Activated CD4-positive, alpha-beta memory T cell treated with anti-CD3 and anti-CD28 coated beads for 36 hours (primary cell): ENCODE measurements at places on chromosomes 6 and 20. TPM values are rescaled to one million over a fixed set of nuclear protein-coding genes. Genes with fewer than 3 reads are reported as not detected.

Gene DEFB124
- not detected for total RNA-seq

Gene DZANK1
- 1.4 TPM for total RNA-seq

Gene MROH8
- 1.8 TPM for total RNA-seq

Gene ENPP4
- total RNA-seq, result 8.5 TPM

Gene SAPCD1
- total RNA-seq, result 13.2 TPM

Gene RBM12
- total RNA-seq, result 110 TPM

Gene PRL
- not detected for total RNA-seq

Gene HEY2
- not detected for total RNA-seq

Gene SALL4
- not detected for total RNA-seq

Gene AARS2
- 16.5 TPM for total RNA-seq

DNA sequence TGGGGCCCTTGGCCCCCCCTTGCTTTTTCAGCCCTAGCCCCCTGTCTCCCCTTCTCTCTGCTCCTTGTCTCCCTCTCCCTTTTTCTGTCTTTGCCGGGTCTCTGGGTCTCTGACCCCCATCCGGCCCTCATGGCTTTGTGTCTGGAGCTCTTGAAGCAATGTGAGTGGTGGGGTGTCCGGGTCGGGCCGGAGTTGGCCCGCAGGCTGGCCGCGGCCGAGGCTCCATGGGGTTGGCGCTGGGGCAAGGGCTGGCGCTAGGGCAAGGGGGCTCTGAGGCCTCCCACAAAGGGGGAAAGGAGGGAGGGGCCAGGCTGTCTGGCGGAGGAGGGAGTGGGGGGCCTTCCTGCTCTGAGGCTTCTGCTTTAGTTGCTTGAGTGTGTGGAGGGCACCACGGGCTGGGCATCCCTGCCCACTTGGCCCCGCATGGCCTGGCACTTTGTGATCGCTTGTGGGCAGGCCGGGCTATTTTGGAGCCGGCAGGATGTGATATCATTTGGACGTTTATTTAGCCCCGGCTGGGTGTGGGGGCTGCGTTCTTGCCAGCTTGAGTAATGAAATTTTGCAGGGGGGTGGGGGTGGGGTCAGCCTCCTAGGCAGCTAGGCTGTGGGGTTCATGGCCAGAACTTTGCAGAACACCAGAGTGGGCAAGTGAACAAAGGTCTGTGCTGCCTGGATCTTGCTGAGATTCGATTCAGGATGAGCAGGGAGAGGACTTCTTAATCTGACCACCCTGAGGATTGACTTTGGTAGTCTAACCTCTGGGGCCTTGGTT lies 78.7 kb upstream of the MYL9 start:
- H3K4me1 ChIP-seq, result peaks cover 63% of the 10 kb centered on the region
- H3K27me3 ChIP-seq, result no peaks in the 10 kb centered on the region
- H3K36me3 ChIP-seq, result no peaks in the 10 kb centered on the region

DNA sequence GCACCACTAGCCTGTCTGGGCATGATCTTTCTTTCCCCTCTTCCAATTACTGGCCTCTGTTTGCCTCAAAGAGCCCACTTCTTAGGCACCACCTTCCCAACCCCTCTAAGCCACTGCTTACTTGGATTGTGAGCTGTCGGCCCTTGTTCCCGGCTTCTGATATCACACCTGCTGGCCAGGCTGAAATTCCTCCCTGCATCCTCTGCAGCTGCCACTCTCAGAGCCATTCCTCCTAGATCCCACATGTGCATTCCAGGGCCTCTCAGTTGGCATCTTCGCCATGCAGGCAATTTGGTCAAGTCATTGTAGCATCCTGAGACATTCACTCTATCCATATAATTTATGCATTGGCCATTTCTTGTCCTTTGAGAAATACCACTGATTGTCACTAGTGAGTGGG lies 135.9 kb downstream of the OLIG3 start:
- H3K27me3 ChIP-seq, result no peaks in the 10 kb centered on the region
- H3K27ac ChIP-seq, result no peak overlapping the region
- no peaks in the 10 kb centered on the region for H3K36me3 ChIP-seq
- H3K4me3 ChIP-seq, result no peak overlapping the region

DNA sequence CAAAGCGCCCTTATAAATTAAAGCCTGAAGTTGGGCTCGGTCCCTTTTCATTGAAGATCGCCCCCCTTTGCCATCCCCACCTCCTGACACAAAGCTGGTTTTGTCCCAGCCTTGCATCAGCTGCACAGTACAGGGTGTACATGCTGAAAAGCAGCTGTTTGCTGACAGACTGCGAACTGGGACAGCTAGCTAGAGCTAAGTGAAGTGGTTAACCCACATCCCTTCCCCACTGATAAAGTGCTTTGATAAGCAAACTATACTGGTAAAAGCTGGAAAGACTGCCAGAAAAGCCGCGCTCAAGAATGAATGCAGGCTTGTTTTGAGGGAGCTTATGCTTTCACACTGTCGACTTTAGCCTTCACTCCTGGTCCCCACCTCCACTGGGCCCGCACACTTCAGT lies 207.3 kb downstream of the GMDS start:
- DNase-seq, result peak; percentile 26
- peaks cover 31% of the 10 kb centered on the region for H3K4me1 ChIP-seq
- H3K27me3 ChIP-seq, result no peaks in the 10 kb centered on the region
- H3K27ac ChIP-seq, result no peak overlapping the region
- H3K4me3 ChIP-seq, result no peak overlapping the region
- H3K36me3 ChIP-seq, result peaks cover 1% of the 10 kb centered on the region

DNA sequence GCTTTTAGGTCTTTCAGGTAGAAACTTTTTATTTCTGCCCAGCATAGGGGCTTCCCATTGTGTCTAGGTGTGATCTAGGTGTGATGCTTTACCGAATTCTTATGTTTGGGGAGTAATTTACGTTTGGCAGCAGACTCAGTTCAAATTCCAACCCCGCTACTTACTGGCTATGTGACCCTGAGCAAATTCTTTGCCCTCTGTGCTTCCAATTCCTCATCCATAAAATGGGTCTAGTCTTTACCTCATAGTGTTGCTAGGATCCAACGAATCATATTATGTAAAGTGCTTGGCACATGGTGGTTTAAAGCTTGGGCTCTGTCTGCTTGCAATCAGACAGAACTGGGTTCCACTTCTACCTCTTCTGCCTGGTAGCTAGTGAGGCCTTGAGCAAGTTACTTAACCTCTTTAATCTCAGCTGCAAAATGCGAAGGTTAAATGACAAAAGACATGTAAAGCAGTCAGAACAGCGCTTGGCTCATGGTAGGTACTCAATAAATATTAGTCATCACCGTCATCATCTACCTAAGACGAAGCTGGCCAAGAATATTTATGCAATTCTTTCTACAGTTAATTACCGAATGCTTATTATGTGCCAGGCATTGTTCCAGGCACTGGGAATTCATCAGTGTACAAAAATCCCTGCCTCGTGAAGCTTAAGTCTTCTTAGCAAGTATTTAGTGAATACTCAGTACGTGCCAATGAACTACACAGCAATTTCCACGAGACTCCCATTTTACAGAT lies 1.0 kb downstream of the NSFL1C start:
- peaks cover 8% of the 10 kb centered on the region for H3K36me3 ChIP-seq
- H3K27me3 ChIP-seq, result peaks cover 2% of the 10 kb centered on the region
- peaks cover 38% of the 10 kb centered on the region for H3K4me1 ChIP-seq
- H3K27ac ChIP-seq, result peak overlapping the region; percentile 77

DNA sequence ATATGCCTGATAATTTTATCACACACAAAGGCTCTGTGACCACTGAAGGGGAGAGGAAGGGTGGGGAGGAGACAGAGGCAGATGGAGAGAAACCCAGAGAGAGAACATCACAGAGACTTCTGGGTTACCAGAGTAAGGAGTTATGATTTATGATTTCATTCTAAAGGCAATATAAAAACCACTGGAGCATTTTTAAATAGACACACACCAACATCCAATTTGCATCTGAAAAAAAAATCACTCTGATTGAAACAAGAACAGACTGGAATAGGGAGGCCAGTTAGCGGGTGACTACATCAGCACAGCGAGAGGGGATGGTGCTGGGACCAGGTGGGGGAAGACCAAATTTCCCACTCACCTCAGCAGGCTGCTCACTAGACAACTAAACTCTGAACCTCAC lies 104.8 kb downstream of the AGPAT4 start:
- no peaks in the 10 kb centered on the region for H3K27me3 ChIP-seq
- no peak overlapping the region for H3K27ac ChIP-seq
- no peak for DNase-seq
- H3K4me1 ChIP-seq, result no peaks in the 10 kb centered on the region
- H3K4me3 ChIP-seq, result no peak overlapping the region

DNA sequence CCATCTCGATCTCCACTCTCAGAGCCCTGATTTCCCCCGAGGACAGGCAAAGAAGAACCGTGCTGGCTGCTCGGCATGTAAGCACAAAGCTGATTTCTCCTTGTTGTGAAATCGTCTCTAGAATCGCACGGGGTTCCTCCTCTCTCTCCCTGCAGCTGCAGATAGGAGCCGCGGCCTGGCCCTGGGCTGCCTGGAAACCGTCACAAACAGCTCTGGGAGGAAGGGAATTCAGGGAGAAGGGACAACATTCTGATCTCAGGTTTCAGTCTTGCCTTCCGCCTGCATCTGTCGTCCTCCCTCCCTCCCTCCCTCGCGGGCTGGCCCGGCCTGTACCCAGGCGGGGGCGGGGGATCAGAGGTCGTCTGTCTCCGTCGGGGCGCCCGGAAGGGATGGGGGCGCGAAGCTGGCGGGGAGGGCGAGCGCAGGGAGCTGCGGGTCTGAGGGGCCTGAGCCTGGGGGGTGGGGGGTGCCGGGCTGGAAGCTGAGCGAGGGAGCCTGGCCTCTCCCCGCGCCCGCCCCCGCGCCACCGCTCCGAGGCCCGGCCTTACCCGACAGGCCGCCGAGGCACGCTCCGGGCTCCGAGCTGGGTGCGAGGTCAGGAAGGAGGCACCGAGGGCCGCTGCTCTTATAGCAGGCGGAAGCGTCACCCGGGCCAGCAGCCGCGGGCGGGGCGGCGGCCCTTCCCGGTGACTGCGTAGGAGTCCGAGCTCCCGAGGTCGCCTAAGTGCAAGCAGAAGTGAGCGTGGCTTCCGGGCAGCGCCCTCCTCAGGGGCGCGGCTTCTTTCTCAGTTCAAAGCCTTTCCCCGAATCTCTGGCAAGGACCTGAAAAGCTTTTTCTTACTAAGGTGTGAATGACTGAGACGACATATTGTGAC lies at the start of gene SERPINB1:
SERPINB1 (minus strand) TSS at position 600 of the 875 bp plus-strand sequence. CDS start 1,277 bp downstream, outside the sequence.
- peak within 1 kb of the TSS; percentile 86 for H3K4me3 ChIP-seq
- peak; percentile 96 for DNase-seq
- no peaks in the 10 kb centered on the region for H3K27me3 ChIP-seq
- peaks cover 35% of the 10 kb centered on the region for H3K36me3 ChIP-seq
- H3K4me1 ChIP-seq, result peaks cover 67% of the 10 kb centered on the region
- peak within 1 kb of the TSS; percentile 93 for H3K27ac ChIP-seq

GRCh38 chr6:23620911-23621401 lies 505.1 kb upstream of the NRSN1 start:
- no peak overlapping the region for H3K27ac ChIP-seq
- H3K27me3 ChIP-seq, result no peaks in the 10 kb centered on the region
- H3K4me1 ChIP-seq, result no peaks in the 10 kb centered on the region
- H3K36me3 ChIP-seq, result no peaks in the 10 kb centered on the region
- no peak for DNase-seq
- H3K4me3 ChIP-seq, result no peak overlapping the region

DNA sequence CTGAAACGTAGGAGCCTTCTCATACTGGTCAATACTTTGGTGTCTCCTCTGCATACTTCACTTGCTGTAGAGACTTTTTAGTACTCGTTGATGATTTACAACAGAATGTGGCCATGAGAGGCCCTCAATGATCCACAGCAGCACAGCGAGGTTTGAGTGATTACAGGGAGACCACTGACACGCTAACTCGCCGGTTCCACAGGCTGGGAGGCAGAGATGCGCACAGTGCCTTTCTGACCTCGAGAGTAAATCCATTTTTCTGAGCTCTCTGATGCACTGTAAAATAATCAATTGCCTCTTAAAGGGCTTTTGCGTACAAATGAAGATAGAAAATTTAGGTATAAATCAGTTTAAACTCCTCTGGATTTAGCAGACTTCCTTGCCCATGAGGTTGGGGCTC lies 56.2 kb upstream of the TBC1D7 start:
- peaks cover 7% of the 10 kb centered on the region for H3K4me1 ChIP-seq
- DNase-seq, result no peak

DNA sequence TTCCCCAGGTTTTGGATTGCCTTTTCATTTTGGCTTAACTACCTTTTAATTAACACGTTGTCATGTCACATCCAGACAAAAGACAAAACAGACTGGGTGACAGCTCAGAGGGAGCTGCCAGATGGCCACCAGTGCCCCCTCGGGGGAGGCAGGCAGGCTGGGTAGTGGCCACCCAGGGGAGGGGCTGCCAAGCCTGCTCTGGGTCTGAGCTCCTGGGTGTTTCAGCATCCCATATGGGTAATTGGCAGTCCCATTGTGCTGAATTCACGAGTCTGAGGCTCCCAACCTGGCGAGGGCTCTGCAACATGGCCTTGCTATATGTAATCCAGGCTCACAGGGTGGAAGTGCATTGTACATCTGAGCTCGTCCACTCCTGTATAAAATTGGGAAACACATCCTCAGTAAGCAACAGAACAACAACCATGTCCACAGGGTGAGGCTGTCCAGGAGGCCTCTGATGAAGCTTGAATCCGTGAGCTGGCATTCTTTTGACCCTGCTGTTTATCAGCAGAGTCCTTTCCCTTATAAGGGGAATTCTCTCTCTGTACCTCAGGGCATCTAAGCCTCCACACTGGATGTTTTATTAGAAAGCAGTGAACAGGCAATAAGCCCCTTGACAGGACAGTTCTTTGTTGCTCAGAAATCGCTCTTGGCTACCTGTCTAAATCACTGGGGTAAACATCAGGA lies 111.7 kb upstream of the SLC22A23 start:
- H3K4me1 ChIP-seq, result no peaks in the 10 kb centered on the region
- H3K4me3 ChIP-seq, result no peak overlapping the region
- no peak overlapping the region for H3K27ac ChIP-seq
- H3K27me3 ChIP-seq, result peaks cover 6% of the 10 kb centered on the region
- no peak for DNase-seq

DNA sequence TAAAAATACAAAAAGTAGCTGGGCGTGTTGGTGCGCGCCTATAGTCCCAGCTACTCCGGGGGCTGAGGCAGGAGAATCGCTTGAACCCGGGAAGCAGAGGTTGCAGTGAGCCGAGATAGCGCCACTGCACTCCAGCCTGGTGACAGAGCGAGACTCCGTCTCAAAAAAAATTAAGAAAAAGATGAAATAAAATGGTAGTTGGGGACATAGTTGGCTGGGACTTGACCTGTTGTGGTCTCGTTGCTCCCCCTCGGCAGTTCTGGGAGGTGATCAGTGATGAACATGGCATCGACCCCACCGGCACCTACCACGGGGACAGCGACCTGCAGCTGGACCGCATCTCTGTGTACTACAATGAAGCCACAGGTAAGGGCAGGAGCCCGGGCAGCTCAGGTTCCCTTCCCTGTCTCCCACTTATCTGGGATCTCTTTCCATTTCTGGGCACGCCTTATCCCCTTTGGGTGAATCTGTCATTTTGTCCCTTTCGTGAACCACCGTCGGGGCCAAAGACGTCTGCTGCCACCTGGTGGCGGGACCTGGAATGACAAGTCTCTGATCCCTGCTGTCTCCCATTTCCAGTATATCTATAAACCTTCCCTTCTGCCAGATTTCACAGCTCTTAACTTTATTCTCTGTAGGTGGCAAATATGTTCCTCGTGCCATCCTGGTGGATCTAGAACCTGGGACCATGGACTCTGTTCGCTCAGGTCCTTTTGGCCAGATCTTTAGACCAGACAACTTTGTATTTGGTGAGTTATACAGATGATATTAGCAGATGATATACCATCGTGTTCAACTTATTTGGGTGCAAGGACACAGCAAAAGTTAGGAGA lies 2.3 kb downstream of the TUBB start:
- peaks cover 1% of the 10 kb centered on the region for H3K27me3 ChIP-seq
- H3K4me3 ChIP-seq, result peak overlapping the region; percentile 92
- H3K27ac ChIP-seq, result peak overlapping the region; percentile 95
- H3K36me3 ChIP-seq, result peaks cover 52% of the 10 kb centered on the region
- H3K4me1 ChIP-seq, result peaks cover 44% of the 10 kb centered on the region
- DNase-seq, result peak; percentile 90
